ENCODE measurements at places on chromosomes 7 and 10. TPM values are rescaled to one million over a fixed set of nuclear protein-coding genes. Genes with fewer than 3 reads are reported as not detected.

- no peak for ATAC-seq
Observed at GRCh38 chr7:5266191-5267028, 16.3 kb upstream of the SLC29A4 start.

- ATAC-seq, result no peak
Observed at GRCh38 chr10:89909752-89910151, 208.4 kb downstream of the KIF20B start.

DNA sequence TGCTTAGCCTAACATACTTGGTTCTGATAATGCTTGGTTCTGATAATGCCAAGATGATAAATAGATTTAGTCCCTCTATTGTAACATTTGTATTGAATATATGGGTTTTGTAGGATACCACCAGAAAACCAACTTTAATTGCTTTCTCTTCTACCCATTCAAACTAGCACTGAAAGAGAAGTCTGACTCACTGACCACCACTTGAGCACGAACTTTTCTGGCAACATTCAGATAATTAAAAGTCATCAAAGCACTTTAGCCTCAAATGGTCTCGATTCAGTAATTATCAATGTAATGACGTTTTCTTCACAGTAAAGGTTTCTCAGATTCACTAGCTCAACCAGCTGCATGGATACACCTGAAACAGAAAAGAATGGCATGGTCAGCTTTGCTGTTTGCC lies 63.0 kb downstream of the HDAC9 start:
- no peak for ATAC-seq

- no peak for ATAC-seq
Observed at GRCh38 chr7:47765373-47765979, 182.8 kb downstream of the PKD1L1 start.

DNA sequence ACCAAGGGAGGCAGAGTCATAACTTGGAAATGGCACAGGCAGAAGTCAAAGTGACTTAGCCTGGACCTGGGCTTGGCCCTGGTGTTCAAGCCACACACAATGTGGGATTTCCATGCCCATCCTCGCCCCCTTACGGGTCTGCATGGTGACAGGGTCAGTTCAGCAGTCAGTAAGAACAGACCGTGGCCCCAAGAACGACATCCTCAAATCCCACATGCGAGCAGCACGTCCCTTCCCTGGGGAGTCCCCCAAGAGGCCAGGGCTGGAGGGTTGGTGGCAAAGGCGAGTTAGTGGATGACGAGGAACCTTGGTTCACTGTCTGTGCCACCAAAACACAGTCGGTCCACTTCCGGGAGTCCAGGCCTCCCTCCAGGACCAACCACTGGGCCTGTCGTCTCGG lies 93.3 kb upstream of the MGMT start:
- ATAC-seq, result no peak

DNA sequence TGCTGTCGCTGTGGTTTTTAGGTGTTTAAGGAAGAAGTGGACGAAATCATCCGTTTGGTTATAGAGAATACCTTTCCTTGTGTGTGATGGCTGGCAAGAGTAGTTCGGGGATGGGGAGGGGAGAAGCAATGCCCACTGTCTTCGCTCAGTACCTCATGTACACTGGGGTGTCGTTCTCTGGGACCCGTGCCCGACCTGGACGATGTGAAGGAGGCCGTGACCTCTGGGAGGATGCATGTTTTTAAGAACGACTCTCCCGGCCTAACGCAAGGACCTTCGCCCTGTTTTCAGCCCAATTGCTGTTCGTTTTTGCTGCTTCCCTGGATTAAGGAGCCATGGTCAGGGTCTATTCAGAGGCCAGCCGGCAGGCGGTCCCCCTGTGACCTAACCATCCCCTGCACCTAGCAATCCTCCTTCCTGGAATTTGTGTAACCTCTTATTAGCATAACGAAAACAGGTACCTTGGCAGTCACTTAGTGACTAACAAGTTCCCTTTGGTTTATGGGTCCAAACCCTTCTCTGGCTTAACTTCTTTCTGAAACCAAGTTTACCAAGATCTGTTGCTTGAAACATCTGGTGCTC lies 1.3 kb downstream of the NFE2L3 start:
- ATAC-seq, result no peak

HOXA6 gene
- 1.7 TPM for total RNA-seq

NPSR1 gene
- total RNA-seq, result not detected

SYT15B gene
- 0.88 TPM for total RNA-seq

VKORC1L1 gene
- total RNA-seq, result 12.8 TPM

CAV1 gene
- 40.6 TPM for total RNA-seq
